ENCODE measurements at places on chromosomes 7 and 10.

DNA sequence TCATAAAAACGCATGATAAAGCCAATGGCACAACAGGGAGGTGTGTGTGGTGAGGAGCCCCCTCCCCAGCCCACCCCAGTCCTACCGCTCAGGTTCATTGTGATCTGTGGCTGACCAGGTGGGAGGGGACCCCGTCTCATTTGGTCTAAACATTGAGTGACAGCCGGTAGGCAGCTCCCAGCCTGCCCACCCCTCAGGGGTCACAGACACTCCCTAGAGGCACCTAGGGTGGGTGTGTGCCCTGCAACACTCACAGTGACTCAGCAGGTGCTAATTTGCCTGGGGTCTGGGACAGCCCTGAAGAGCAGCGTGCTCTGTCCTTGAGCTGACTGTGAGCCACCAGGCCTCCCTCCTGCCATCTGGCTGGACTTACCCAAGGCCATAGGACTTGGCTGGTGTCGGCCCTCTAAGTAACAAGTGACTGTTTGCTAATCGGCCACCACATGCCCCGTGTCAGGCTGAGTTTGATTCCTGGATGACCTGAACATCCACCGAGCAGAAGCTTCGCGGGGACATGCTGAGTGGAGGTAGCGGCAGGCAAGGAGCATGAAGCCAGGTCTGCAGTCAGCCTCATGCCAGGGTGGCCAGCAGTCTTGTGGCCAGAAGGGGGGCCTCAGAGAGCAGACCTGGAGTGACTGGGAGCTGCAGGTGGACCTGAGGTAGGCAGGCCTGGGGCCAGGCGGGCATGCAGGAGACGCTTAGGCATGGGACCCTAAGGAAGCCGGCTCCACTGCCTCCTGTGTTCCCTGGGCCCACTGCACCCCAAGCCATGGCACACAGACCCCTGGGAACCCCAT is 282.3 kb upstream of the SHH start:
- no peak for DNase-seq

GRCh38 chr10:95613330-95613729 is 43.2 kb downstream of the ALDH18A1 start:
- no peak for DNase-seq

DNA sequence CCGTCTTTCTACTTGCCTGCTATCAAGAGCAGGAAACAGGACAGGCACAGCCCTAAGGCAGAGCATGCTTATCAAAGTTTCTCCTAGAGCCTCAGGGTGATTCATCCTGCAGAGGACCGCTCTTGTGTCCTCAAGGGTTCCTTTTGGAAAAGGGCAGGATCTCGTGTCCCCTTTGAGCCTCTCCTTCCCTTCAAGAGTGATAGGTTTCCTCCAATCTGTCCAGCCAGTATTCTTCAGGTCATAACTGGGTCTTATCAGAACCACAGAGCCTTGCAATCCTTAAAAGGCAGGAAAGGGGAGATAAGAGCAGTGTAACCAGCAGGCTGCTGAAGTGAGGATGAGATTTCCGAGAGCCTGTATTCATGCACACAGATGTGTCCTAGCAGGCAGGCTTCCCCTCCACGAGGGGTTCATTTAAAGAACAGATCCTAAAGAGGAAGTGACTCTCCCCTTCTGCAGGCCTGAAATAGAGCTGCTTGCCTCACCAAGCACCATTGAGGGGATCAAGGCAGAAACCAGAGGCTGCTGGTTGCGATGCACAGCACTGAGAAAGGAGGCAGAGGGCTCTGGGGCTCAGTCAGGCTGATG is 90.5 kb upstream of the SVIL start:
- DNase-seq: no peak

- no peak for DNase-seq
Measured at GRCh38 chr7:41918597-41918996, 215.7 kb upstream of the INHBA start.

DNA sequence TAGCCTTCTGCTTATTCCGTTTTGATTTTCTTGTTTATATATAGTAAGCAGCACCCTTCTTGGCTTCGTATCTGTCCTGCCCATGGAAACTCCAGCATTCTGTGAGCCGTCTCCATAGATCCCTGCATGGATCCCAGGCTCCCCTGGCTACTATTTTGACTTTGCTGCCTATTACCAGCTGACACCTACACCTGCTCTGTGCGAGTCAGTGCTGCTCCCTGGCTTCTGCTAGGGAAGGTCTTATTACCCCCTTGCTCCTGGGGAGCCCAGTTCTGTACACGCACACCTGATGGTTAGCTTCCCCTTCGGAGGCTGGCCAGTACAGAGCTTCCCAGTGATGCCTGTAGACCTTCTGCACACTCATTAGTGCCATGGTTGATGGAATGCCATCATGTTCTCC is 35.4 kb downstream of the NACAD start:
- no peak for DNase-seq

GRCh38 chr10:17021656-17022465 is 107.8 kb downstream of the CUBN start:
- no peak for DNase-seq

GRCh38 chr10:88122145-88122544 is 258.7 kb downstream of the PTEN start:
- DNase-seq: no peak

- DNase-seq: no peak
Measured at GRCh38 chr7:27295236-27295635, 52.6 kb downstream of the EVX1 start.

DNA sequence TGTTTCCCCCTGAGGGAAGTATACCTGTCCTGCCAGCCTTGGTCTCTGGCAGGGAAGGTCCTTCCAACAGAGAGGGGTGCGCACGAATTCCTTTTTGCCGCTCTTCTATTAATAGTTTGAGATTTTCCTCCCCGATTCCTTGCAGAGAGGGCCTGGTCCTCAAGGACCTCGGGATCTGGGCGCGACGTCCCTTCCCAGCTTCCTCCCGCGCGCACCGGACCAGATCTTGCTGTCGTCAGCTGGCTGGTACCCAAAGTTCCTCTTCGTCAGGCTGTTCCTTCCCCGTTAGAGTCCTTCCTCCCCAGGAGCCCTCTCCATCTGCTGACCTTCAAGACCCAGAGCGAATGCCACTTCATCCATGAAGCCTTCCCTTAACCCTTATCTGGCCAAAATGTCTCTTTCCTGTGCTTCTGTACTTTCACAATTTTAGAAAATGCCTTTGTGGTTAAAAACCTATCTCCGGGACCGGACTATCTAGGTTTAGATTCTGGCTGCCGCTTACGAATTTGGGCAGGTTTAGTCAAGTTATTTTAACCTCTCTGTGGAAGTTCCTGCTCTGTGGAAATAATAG is 851 bp upstream of the GOT1 start:
- DNase-seq: no peak

DNA sequence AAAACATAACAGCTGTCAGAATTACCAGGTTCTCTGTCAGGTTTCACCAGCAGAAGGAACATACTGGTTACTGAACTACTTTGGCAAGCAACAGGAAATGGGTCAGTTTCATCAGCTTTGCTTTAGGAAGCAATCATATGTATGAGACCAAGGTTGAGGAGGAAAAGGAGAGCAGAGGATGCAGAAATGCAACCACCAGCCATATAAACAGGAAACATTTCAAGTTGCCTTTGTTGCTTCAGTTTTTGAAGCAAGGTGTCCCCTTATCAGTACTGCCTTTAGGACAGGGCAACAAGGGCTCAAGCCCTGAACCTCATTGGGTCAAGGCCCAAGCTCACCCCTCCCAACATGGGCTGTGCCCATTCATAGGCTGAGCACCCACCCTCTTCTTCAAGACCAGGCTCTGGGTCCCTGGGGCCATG is 10.2 kb downstream of the HIPK2 start:
- no peak for DNase-seq

GRCh38 chr10:73079779-73080541 is 16.7 kb downstream of the P4HA1 start:
- DNase-seq: no peak

GRCh38 chr7:156069891-156070290 is 257.6 kb upstream of the SHH start:
- DNase-seq: no peak

- no peak for DNase-seq
Measured at GRCh38 chr7:37450035-37450434, 1.4 kb upstream of the ELMO1 start.

DNA sequence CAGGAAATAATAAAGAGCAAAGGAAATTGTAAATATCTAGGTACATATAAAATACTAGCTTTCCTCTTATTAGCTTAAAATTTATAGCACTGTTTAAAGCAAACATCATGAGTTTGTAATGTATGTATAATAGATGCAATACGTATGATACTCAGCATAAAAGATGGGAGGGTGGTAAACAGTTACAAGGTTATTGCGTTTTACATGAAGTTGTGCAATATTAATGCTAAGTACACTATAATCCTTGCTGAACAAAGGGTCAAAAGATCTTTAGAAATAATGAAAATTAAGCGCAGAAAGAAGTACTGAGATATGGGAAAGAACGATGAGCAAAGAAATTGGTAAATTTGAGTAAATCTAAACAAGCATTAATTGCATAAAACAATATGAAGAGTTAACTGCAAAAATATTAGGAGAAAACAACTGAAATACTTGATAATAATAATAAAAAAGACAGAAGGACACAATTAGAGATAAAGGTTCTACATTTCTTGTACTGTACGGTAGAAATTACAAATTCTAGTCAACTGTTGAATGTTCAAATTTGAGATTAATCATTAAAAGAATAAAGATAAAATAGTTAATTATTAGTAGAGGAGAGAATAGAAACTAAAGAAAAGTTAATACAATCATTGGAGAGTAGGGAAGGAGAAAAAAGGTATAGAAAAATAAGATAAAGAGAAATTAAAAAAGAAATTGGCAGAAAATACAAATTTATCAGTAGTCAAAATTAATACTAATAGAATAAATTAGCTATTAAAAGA is 17.9 kb downstream of the C10orf67 start:
- no peak for DNase-seq

GRCh38 chr10:117159390-117159789 is 21.3 kb upstream of the VAX1 start:
- DNase-seq: no peak

DNA sequence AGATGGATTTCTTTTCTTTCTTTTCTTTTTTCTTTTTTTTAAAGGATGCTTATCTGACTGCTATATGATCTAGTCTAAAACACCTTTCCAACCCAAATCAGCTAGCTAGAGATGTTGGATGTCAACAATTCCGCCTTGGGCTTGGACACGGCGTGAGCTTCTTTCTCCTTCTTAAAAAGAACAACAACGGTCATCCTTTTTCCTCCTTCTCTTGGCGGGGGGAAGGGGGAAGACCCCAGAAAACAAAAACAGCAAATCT is 1.0 kb downstream of the BEND7 start:
- no peak for DNase-seq

- no peak for DNase-seq
Measured at GRCh38 chr7:70669854-70670253, 462.1 kb upstream of the GALNT17 start.

DNA sequence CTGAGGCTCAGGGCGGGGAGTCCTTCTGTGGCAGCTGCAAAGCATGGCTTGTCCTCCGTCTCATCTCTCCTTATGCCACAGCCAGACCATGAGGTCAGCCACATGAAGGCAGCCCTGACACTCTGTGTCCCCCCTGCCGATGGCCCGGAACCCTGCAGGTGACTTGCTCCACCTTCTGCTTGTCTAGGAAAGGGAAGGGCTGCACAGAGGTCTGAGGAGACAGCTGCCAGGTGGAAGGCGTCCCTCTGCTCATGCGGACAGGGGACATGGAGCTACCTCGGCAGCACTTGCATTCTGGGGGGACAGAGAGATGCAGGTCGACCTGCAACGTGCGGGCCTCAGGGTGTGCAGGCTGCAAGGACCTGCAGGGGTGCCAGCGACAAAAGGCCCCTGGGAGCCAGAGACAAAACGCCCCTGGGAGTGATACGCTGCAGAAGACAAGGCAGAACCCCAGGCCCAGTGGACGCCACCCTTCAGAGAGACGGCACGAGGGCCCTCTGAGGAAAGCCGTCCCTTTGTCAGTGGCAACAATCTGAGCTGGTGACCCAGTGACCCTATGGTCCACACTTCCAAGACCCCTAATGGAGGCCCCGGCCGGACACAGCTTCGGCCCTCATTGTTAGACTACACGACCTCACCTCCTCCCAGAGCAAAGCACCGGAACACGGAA is 205.2 kb upstream of the PPP2R2D start:
- DNase-seq: no peak

GRCh38 chr10:36621346-36621745 is 504.1 kb upstream of the ANKRD30A start:
- DNase-seq: no peak

DNA sequence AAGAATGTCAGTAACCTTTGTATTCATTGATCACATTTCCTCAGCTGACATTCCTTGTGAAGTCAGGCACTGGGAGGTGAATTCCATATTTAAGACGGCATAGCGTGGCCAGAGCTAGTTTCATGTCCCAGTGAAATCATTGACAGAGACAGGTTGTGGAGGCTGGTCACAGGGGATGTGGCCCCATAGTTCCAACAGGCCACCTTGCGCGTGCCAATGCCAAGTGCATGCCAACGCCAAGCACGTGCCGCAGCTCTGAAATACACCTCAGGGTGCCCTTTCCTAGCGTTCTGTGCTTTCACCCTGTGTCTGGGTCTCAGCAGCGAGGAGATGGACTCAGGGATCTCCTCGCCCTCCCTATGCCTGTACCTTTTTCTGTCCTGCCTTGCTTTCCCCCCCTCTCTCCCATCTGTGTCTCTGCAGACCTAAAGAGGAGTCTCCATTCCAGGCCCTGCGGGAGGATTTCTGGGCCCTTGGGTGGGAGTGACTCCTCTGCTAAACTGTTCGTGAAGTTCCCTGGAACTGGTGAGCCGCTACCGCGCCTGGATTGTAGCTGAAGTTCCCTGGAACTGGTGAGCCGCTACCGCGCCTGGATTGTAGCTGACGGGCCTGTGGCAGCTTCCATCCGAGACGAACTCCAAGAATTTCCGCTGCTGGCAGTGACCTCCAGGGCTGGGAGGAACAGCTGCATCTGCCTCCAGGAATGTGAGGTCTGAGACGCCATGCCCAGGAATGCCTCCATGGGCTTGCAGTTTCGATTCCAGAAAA is 19.7 kb downstream of the AQP1 start:
- no peak for DNase-seq

DNA sequence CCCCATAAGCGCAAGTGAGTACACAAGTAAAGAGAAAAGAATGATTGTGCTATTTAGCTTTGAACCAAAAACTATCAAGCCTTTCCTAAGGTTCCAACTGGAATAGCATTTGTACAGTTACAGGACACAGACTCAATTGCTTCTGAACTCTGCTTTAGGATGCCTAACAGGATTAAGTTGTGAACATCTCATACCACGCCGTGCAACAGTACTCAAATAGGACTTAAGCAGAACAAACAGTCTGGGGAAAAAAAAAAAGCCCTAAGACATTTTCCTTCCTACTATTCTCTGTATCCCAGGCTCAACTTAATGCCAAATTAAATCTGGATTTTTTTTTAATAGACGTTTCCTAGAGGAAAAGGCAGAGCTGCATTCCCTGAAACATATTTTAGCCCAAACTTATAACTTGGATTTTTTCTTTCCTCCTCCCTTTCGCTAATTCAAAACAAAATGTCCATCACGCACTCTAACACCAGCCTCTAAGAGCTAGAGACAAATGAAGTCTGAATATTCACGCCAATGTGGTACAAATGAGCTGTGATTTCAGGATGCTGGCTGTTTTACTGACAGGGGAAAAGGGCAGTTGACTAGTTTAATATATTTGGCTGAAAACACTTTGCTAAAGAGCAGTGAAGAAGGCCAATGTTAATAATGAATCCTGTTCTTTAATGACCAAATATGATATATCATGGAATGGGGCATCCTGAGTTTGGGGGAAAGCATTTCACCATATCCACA is 68.6 kb downstream of the CALD1 start:
- no peak for DNase-seq

Measured in GOT3 (cell line).